ENCODE measurements at places on chromosomes 11 and 22.

- DNase-seq: no peak
Measured at GRCh38 chr11:10809373-10810160, 841 bp upstream of the EIF4G2 start.

- no peak for DNase-seq
Measured at GRCh38 chr11:60925868-60926267, 1.6 kb downstream of the TMEM132A start.

DNA sequence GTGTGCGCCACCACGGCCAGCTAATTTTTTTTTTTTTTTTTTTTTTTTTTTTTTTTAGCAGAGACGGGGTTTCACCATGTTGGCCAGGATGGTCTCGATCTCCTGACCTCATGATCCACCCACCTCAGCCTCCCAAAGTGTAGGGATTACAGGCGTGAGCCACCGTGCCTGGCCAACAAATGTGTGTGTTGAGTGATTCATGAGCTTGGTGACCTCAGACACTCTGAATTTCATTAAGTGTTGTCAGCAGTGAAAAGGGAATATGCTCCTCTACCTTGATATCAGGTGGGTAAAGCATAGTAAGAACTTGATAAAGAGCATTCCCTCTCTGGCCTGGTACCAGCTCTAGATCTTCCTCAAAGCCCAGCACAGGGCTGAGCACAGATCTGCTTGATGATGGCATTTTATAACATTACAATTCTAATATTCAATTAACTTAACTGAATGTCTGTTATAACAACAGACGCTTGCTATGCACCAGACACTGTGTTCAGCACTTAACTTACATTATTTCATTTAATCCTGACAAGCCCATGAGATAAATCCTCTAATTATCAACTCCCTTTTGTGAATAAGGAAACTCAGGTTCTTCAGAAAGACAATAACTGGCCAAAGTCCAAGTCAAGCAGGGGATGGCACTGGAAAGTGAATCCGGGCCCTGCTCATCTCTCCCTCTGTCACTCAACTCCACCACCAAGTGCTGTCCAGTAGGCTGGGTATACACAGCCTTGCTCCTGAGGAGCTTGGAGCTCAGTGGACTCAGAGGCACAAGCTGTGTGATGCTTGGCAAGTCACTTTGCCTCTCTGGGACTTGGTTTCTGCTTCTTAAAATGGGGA lies 13.0 kb downstream of the TBC1D10A start:
- DNase-seq: no peak

DNA sequence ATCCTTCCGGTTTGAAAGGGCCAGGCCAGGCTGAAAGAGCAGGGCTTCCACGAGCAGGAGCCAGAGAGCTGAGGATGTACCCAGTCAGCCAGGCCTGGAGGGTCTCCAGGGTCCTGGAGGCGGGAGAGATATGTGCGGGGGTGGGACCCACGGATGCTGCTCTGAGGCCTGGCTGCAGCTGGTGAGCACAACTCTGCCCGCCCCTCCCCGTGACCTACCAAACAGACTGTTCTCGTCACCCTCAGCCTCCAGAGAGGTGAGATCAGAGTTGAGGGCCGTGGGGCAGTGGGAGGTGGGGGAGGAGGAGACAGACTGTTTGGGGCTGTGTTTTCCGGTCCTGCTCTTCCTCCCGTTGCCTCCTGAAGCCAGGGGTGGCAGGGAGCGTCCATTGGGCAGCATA lies 42.2 kb downstream of the TRIOBP start:
- DNase-seq: no peak

GRCh38 chr22:23467721-23468294 lies 112.3 kb downstream of the IGLL1 start:
- DNase-seq: no peak

GRCh38 chr22:24185501-24186351 lies 4.4 kb downstream of the SUSD2 start:
- no peak for DNase-seq

DNA sequence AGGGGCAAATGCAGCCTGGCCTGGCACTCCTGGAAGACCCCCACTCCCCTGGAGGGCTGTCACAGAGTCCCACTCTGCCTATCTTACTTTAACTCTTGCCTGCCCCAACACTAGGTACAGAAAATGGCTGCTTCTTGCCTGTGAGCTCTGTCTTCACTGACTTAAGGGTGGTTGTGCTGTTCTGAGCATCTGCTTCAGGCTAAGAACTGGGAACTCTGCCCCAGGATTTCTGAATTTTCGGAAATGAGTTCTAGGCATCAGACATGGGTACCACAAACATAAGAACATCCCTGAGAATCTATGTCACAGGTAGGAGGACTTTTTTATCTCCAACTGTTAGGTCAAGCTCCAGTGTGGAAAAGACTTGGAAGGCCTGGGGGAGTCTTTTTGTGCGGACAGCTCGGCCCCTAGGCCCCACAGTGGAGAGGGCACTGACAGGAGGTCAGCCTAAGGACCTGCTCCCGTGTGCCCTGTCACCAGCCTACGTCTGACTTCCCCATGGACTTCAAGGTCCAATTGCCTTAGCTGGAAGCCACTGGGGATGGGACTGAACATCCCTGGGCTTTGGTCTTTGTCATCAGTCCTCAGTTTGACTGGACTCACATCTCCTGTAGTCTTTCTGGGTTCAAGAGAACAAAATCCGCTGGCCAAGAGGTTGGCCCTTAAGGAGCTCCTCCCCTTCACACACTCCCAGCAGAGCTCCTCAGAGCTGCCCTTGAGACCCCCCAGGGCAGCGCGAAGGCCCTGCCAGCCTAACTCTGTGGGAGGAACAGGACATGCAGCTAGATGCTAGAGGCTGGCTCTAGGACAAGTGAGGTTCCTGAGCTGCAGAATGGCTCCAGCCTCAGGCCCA lies 31.9 kb downstream of the PPP2R1B start:
- no peak for DNase-seq

DNA sequence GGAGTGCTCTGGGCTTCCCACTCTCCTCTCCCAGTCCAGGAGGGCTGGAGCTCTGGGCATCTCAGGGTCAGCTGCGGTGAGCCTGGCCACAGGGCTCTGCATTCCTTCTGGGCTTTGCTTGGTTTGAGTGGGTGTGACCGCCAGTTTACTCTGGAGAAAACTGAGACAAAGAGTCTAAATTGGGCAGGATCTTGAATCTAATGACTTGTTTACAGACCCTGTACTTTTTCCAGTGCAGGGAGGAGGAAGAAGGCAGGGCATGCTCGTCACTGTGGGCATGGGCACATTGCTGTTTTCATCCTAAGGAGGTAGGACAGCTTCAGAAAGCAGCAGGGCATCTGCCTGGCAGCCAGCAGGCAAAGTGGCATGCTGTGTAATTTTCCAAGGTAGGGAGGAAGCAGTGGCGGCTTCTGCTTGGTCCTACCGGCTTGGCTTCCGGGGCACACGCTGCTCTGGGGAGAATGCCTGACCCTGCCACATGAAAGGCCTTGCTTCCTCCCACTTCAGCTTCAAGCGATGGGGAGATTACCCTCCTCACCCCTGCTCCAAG lies 22.9 kb downstream of the FLI1 start:
- no peak for DNase-seq

GRCh38 chr11:75919525-75919924 lies 104.5 kb downstream of the UVRAG start:
- DNase-seq: no peak

DNA sequence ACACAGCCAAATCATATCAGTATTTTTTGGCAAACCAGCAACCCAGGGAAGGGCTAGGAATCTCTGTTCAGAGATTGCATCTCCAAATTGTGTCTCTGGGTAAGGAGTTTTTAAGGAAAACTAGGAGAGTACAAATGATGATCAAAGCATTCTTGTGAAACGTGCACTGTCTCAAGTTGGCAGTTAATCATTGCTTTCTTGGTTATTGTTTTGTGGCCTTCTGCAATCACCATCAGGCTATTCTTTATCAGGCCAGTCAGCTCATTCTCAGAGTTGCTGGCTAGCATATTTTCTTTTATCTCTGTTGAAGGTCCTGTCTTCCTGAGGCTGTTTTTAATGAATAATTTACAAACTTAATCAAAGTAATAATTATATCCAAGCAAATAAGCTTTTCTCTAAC lies 129.1 kb upstream of the CCDC179 start:
- no peak for DNase-seq

- no peak for DNase-seq
Measured at GRCh38 chr11:114192841-114193389, 103.3 kb upstream of the NNMT start.

GRCh38 chr11:22677153-22677903 lies 10.9 kb downstream of the GAS2 start:
- no peak for DNase-seq

DNA sequence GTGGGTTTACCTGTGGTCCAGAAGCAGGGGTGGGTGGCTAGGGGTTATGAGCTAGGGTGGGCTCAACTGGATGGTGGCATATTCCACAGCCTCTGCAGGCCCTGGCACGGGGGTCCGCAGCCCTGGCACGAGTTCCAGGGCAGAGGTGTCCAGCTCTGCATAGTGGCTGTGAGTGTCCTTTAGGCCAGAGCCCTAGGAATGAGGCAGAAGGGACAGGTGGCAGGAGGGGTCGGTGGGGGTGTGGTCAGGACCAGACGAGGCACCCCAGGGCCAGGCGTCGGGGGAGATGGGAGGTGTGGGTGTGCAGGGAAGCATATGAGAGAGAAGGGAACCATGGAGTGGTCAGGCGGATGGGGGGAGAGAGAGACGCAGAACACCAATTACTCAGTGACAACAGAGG lies 99.9 kb downstream of the NECTIN1 start:
- DNase-seq: no peak

- DNase-seq: no peak
Measured at GRCh38 chr11:79594834-79595233, 154.0 kb upstream of the TENM4 start.

DNA sequence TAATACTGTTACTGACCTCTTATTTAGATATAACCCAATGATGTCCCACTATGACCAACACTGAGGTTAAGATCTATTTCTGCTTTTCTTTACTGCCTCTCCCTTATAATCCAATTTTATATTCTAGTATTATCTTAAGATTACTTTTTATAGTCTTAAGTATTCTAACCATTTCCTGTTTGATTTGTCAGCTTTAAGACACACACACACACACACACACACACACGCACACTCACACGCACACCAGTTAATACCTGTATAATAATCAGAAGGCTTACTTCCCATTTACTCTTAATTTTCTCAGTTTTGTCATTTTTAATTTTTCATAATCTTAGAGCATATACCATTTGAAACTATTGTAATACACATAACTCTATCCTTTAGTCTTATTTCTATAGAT lies 226.0 kb upstream of the C11orf87 start:
- DNase-seq: no peak

DNA sequence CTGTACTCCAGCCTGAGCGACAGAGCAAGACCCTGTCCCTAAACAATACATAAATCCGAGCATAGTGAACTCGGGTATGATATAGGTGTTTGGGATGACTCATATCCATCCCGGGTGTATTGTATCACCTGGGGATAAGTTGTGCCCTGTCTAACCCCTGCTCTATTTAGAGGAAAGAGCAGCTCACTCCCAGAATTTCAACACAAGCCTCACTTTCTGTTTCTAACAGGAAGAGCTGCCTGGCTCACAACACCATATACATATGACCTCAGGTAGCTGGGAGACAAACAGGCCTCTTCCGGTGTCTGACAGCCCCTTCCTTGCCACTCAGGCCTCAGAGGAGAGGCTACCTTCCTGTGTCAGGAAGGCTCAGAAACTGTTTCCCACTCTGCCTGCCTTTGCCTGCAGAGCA lies 9.9 kb upstream of the MICALL1 start:
- no peak for DNase-seq

DNA sequence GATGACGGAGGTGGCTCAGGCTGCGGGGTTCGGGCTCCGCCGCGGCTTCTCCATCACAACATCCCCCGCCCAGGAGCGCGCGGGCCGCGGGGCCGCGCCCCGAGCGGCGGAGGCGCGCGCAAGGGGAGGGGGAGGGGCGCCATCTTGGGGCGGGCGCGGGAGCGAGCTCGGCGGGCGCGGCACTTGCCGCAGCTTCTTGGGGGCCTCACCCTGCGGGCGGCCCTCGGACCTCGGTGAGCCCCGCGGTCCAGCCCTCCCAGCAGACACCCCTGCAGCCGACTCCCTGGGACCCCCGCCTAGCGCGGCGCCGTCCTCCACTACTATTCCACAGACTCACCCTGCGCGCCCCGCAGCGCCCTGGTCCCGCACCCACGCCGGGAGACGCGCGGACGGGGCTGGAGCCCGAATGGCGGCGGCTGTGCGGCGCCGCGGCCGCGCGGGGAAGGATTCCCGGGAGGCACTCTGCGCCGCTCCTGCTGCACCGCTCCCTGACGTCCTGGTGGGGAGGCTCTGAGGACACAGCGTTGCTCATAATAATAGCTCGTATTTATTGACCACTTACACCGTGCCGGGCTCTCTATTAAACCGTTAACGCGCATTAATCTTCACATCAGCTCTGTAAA lies at the start of gene APBB1:
TSS of gene APBB1 (minus strand) at position 86 of the 623 bp plus-strand sequence. CDS start 7,747 bp downstream, outside the sequence.
- DNase-seq: no peak

DNA sequence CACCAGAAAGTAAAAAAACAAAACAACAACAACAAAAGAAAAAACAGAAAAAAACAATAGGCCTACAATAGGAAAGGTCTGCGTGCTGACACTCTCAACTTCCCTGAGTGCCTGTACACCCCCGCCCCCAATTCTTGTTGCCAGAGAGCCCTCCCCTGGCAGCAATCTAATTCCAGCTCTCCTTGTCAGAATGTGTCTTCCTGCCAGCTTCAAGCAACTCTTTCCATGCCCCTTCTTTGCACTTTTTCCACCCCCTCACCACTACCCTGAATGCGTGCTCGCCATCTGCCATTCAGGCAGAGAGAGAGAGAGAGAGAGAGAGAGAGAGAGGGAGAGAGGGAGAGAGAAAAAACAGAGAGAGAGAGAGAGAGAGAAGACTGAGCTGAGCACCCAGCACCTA lies 245.0 kb downstream of the KIRREL3 start:
- DNase-seq: no peak

DNA sequence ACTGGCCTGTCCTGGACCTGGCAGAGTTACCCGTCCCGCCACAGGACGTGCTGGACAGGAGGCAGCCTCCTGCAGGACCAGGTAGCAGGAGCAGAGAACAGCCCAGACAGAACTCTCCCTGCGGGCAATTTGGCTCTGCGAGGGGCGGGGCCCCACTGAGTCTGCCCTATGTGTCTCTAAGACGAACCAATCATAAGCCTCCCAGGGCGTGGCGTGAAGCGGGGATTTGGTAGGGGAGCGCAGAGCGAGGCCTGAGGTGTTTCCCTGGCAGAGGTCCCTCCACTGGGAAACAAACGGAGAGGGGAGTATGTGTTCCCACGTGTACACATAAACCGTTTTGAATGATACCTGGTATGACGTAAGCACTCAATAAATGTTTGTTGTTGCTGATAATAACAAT lies 7.4 kb downstream of the CD82 start:
- no peak for DNase-seq

DNA sequence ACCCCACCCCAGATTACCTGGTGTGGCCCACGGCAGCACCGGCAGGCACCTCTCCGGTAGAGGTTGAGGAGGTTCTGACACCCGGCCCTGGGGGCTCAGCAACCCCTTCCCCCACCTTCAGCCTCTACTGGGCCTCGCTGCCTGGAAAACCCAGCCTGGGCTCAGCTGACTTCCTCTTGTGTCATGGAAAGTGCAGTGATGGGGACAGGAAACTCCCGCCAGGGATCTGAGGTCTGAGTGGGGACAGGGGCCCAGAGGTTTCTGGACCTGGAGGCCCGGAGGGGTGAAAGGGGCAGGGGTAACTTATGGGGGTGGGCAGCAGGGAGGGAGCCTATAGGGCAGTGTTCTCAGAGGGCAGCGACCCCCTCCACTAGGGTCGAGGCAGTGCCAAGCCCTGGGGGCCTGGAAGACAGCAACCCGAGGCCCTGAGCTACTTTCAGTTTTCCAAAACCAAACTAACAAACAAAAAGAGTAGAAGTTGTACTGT lies 10.0 kb upstream of the CD5 start:
- DNase-seq: no peak

- no peak for DNase-seq
Measured at GRCh38 chr11:48044577-48044976, 64.2 kb downstream of the PTPRJ start.

Data from NCI-H1436 treated with DMSO at 0.1 percent for 48 hours (cell line).